ENCODE measurements at places on chromosomes 5 and 9.

DNA sequence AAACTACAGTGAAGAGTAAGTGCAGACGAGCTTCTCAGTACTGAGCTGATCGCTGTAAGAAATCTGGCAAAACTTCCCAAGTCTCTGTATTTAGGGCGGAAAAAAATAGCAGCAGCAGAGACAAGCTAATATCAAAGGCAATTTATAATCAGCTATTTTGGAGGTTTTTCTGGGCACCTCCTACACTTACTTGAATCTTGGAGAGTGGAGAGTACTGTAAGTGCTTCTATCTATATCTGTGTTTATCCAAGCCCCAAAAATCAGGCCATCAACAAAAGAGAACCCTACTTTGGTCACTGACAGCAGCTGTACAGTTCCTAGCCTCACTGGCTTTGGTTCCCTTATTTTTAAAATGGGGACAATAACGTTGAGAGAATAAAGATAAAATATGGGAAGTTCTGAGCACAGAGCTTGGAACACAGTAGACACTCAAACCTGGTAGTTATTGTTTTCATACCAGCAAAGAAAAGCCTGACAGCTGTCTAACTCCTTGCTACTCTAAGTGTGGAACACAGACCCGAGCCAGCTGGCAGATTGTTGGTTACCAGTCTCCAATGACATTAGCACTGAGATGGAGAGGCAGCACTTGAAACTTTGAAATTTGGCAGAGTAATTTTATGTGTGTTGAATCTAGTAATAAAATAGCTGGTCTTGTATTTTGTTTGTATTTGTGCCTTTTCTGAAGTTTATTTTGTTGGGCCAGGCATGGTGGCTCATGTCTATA lies 96.0 kb upstream of the SLC28A3 start:
- DNase-seq, result no peak

DNA sequence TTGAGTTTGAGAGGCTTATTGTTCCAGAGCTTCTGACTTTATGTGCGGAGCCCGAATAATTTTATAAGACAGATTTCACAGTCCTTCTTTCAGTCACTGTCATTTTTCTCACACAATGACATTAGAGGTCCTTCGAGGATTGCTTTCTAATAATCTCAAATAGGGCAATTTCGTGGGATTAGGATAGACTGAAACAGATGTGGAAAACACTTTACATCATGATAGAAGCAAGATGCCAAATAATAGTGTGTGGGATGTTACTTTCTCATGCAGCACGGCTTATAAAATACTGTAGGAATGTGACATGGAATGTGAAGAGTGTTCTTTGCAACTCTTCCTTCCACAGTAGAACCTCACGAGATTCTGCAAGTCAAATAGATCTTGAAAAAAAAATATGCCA lies 451.3 kb downstream of the SEMA5A start:
- DNase-seq, result no peak

- DNase-seq, result no peak
Observed at GRCh38 chr5:109063223-109063622, 315.5 kb downstream of the FER start.

DNA sequence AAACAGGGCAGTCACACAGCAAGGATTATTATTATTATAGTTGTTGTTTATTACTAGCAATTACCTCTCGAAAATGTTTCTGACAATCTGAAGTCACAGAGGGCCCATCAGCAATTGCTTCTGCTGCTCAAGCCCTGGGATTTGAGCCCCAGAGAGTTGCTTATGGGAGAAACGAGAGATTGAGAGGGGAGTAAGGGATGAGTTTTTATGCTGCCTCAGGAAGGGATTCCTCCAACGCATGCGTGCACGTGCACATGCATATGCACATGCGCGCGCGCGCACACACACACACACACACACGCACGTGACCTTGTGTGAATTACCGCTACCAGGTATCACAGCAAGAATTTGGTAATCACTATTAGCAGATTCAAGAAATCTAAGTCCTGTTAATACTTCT lies 189.2 kb upstream of the TBC1D2 start:
- no peak for DNase-seq

All from Caki2 (cell line).